ENCODE measurements at places on chromosomes 3 and 15.

DNA sequence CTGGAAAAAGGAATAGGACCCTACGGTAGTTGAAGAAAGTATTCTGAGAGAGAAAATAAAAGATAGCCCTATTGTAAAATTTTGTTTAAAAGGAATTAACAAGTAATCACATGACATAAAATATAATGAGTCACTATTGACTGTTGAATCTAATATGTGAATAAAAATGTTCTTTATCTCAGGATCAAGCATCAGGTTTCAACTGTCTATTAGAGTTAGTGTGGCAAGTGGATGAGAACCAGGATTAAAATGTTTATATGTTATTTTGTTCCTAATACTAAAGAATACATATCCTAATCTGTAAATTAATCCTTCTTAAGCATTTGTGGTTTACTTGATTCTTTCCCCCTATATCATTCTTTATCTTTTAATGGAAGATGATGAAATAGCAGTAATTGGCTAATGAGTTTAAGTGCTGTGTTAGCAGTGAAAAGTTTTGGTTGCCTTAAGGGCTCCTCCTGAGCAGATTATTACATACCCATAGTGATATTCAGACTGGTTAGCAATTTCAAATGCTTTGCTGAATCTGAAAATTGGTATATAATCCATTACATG is 101.8 kb upstream of the BCHE start:
- no peak for DNase-seq

GRCh38 chr3:49869525-49870126 is at the start of gene CAMKV:
Gene CAMKV, minus strand, starts transcription at chr3:49869906. Its CDS starts 7,518 bp downstream, at chr3:49862388.
- DNase-seq: peak; percentile 17

DNA sequence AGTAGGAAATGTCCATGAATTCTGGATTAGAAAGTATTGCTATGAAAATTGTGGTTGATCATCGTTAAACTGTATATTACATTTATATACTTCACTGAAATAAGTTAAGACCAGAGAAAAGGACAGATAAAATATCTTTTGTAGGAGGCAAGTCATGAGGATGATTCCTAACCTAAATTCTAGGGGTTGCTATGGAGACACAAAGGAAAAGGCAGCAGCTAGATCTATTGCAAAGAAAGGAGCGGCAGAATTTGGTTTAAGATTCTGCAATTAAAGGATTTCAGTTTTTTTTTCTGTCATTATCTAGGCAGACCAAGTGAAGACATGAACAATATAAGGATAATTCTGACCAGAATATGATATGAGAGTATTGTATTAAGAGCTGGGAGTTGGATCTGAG is 136.1 kb downstream of the CHL1 start:
- no peak for DNase-seq

DNA sequence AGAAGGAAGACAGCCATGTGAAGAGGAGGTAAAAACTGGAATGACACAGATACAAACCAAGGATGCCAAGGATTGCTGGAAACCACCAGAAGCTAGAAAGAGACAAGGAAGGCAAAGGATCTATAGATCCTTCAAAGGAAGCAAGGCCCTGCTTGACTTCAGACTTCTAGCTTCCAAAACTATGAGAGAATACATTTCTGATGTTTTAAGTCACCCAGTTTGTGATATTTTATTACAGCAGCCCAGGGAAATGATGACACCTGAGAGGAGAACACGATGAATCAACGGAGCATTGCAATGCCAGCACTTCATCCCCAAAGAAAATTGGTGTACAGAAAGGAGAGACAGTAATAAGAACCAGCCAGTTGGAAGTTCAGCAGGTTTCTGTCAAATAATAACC is 116.3 kb downstream of the MAGI1 start:
- no peak for DNase-seq

DNA sequence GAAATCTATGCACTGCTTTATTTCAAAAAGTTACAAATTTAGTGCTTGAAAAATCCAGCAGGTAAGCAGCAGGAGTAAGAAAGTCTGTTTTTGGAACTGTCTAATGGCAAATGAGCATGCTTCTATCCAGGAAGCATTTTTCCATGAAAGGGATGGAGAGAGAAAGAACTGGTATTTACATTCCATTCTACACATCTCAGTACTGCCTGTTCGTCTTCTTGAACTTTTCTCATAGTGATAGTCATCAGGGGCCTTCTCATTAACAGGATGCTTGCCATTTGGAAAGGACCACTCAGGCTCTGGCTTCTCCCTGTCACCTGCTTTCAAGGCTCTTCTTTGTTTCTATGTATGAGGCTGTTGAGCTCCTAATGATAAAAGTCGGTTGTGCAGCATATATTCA is 267.3 kb upstream of the IL12A start:
- DNase-seq: no peak

DNA sequence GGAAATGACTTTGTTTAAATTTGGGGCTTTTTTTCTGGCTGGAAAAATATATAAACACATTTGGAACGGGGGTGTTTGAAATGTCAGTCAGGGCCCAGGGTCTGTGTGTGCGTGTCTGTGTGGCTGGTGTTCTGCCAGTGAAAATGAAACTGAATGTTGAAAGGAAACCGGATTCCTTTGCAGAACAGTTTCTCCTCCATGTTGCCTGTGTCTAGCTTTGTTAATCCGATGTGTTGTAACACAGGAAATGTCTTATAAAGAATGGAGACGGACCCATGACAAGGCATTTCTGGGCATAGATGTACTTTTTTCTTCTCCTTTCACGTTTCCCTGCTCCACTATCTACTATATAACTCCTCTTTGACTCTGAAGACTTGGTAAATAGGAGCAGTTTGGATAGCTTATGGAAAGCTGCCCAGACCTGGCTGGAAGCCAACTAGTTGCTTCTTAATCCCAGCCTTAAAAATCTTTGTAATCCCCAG is 2.8 kb downstream of the SQOR start:
- DNase-seq: no peak

DNA sequence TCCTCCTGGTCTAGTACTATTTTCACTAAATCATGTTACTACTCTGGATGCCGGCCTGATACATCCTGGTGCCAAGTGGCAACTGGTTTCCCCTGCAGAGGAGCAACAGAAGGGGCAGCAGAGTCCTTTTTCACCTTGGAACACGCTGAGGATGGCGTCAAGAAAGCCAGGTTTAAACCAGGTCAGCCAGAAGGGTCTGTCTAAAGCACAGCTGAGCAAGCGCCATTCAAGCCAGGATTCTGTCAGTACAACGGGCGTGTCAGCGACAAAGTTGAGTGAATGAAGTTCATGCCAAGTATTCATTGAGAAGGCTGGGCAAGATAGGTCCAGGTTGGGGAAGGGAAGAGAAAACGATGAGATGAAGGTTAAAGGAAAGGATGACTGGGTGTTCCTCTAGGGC is 88.2 kb downstream of the FBN1 start:
- no peak for DNase-seq

DNA sequence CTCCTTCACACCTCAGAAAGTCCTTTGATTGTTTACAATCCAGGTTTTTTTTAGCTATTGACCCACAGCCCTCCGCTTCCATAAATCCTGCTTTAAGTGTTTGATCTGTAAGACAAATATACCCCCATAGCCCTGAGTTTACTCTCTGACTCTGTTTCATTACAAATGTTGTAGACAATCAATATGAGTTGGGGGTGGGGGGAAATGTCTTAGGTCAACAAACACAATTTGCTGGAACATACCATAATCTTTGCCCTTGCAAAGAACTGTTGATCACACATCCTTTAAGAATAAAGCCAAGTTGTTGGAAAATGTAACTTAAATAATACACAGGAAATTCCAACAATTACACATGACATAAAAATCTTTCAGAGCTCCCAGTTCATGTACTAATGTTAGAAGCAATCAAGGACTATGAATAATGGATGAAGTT is 301.8 kb upstream of the SEMA6D start:
- peak; percentile 25 for DNase-seq

- no peak for DNase-seq
Observed at GRCh38 chr15:77717333-77717990, 84.8 kb upstream of the LINGO1 start.

DNA sequence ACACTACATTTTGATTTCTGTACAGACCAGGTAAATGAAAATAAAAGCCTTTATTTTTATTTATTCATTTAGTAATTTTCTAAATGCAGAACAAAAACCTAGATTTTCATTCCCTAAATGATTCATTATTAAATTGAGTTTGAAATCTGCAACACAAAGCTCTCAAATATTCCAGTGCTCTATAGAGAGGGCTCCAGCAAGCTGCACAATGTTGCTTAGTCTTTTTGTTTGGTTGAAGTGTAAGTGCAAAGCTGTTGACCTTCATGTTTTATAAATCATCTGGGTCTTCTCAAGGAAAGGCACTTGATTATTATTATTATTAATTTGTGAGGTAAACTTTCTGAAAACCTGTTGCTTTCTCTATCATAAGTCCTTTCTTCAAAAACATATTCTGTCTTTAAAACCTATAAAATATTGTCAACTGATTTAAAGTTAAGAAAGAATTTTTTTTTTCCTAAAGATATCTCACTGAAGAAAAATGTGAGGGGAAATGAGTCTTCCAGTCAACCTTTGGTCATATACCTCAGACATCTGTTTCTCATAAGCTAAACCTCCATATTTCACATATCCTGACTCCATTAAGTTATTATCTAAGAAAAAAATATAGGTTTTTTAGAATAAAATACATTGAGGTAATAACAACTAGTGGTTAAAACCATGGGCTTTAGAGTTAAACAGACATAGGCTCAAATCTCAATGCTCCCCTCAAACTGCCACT is 100.7 kb downstream of the ZIC4 start:
- no peak for DNase-seq

DNA sequence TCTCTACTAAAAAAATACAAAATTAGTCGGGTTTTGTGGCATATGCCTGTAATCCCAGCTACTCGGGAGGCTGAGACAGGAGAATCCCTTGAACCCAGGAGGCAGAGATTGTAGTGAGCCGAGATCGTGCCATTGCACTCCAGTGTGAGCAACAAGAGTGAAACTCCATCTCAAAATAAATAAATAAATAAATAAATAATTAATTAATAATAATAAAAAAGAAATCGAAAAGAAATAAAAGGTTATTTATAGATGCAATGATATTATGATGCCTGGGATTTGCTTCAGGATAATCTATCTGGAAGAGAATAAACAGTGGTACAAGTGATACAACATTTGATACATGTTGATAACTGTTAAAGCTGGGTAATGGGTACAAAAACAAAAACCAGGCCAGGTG is 58.6 kb downstream of the SOX2 start:
- no peak for DNase-seq

DNA sequence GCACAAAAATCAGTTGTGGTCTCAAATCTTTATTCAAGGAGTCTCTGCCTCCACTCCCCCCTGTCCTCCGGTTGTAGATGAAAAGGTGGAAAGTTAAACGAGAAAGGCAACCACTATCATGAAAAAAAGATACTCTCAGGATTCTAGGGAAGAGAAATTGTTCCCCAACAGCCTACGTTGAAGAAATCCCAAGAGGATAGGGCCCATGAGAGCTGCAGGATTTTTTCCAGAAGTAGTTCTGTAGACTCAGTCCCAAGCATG is 14.3 kb downstream of the ZIC1 start:
- no peak for DNase-seq

DNA sequence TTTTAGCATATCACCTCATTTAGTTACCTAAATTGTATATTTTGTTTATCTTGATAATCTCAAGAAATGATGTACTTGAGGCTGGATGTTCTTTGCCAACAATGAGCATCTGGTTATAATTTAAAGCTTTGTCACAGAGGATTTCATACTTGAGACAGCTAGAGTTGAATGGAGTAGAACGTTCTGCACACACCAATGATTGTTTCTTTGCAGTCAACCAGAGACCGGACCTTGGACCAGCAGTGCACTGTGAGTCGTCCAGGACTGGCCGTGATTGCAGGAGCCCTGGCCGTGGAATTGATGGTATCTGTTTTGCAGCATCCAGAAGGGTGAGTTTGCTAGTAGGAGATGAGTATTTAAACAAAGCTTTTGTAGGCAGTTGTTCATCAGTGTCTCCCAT is 90.4 kb downstream of the ATG7 start:
- no peak for DNase-seq

- DNase-seq: no peak
Observed at GRCh38 chr3:89280822-89281365, 173.5 kb downstream of the EPHA3 start.

DNA sequence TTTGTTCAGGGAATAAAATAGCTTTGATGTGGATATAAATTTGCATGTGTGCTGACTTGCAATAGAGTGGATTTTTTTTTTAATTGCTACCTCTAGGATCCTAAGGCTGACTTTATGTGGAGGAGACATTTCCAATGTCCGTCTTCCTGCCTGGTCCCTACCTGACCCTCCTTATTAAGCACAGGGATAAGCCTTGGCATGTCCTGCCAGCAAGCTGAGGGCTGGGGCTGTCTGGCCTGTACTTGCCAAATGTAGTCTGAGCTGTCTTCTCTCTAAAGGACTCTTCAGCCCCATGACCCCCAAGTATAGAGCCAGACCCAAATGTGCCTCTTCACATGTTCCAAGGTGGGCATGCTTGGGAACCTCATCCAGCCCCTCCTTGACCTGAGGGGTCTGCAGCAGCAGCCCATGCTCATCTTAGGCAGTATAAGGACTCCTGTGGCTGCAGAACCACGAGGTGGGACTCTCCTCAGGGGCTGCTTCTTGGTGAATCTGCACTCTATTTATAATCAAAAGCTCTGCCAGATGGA is 88.8 kb downstream of the CACNA1D start:
- DNase-seq: no peak

DNA sequence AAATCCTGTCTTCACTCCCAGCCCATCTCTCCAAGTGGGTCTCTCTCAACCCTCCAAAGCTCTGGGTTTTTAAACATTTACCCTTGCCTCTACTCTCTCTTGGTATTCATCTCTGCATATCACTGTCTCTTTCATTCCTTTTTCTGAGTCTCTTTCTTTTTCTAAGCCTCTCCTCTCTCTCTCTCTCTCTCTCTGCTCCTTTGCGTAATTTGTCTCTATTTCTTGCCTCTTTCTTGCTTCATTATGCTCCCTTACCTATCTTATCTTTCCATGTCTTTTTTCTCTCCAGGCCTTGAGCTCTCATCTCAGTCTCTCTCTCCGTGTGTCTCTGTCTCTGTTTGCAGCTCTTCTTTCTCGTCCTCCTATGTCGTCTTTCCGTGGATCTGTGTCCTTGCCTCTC is 678 bp upstream of the SCAMP5 start:
- DNase-seq: no peak

- DNase-seq: no peak
Observed at GRCh38 chr15:69784798-69785566, 312.7 kb downstream of the TLE3 start.

- DNase-seq: no peak
Observed at GRCh38 chr15:72369964-72370363, 5.8 kb downstream of the HEXA start.

DNA sequence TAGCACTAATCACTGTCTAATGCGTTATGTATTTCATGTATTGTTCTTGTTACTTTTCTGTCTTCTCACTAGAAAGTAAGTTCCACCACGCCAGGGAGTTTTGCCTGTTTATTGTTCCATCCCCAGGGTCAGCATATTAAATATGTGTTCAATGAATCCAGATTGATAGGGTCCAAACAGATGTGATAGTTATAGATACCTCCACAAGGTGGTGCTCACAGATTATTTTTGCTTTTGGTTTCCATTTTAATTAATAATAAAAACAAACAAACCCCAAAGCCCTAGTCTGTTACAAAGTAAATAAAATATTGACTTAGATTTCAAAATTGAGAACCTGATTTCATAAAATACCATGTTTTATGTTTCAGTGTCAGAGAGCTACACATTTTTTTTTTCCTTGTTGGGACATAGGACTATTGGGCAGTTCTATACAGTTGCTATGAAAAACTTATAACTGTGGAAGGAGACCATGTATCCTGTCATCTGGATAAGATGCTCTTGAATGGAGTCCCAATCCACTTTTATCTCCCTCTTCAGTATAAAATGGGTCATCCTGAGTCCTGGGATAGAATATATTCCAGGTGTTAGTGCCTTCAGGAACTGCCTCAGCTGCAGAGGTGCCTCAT is 12.4 kb downstream of the OTOL1 start:
- DNase-seq: peak; percentile 16

- DNase-seq: no peak
Observed at GRCh38 chr3:31462050-31462569, 70.6 kb upstream of the STT3B start.

Measured in NCI-H1417 (cell line).